GM10248 (cell line): ENCODE measurements at places on chromosomes 1 and 21.

- DNase-seq = no peak
These were observed 10.6 kb upstream of the PTTG1IP start for GRCh38 chr21:44884097-44884496.

DNA sequence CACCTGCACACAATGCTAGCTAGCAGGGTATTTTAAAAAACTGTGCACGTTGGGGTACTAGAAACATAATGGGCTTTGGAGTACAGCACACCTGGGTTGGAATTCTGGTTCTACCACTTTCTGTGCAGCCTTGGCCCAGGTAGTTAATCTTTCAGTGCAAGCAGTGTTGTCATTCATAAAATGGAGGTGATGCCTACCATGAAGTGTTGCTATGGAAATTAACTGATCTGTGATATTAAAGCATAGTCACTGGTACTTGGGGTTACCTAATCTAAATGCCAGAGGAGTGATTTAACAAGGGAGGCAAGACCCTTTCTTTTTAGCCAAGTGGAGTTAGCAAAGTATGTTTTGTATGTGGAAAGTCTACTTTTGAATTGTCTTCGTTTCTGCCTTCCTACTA, 18.0 kb downstream of the ATP1B1 start:
- no peak for DNase-seq

- DNase-seq = no peak
These were observed 173.0 kb upstream of the LYPLAL1 start for GRCh38 chr1:219000631-219001030.

DNA sequence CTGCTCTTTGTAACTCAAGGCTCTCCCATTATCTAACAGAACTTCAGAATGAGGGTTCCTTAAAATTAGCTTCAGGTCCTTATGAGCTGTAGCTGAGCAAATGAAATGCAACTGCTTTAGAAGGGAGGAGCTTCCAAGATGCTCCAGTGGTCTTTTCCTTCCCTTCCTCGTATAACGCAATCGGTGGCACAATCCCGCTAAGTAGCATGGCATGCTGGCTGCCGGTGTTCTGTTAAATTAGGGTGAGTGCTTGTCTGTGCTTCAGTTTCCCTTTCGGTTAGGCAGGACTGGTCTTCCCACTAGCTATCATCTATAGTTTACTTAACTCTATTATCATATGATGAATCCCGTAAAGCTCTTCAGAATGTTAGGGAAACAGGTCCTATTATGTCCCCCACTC, 917 bp downstream of the KIAA0040 start:
- peak; percentile 48 for DNase-seq

DNA sequence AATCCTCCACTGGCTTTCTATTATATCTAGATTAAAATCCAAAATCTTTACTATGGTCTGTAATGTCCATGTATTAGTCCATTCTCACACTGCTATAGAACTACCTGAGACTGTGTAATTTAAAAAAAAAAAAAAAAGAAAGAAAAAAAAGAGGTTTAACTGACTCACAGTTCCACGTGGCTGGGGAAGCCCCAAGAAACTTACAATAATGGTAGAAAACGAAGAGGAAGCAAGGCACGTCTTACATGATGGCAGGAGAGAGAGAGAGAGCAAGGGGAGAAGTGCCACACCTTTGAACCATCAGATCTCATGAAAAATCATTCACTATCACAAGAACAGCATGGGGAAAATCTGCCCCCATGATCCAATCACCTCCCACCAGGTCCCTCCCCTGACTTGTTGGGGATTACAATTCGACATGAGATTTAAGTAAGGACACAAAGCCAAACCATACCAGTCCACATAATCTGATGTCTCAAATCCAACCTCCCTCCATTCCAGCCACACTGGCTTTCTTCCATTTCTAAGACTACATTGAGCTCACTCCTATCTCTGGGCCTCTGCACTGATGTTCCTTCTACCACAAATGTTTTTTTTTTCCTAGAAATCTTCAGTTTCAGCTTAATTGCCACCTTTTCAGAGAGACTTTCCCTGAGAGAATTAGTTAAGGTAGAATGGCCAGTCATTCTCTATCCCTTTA, 92.4 kb downstream of the EIF4G3 start:
- no peak for DNase-seq

GRCh38 chr1:55352811-55353180, 137.6 kb upstream of the USP24 start:
- no peak for DNase-seq

DNA sequence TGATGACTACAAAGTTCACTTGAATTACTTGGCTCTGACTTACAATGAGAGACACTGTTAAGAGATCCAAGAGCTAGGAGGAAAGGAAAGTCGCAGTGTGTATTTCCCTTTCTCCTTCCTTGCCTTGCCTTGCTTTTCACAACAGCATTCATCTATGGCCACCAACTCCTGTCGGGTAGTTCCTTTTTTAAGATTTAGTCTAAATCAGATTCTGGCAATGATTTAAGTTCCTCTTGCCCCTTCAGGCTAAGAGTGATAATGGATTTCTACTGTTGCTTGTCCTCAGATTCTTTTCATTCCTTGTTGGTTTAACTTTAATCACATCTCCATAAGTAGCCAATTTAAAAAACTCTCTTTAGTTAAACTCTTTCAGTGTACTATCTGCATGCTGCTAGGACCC, 91.9 kb downstream of the GTF2B start:
- no peak for DNase-seq

- no peak for DNase-seq
These were observed 1.0 kb downstream of the TMEM200B start for GRCh38 chr1:29122682-29123052.

DNA sequence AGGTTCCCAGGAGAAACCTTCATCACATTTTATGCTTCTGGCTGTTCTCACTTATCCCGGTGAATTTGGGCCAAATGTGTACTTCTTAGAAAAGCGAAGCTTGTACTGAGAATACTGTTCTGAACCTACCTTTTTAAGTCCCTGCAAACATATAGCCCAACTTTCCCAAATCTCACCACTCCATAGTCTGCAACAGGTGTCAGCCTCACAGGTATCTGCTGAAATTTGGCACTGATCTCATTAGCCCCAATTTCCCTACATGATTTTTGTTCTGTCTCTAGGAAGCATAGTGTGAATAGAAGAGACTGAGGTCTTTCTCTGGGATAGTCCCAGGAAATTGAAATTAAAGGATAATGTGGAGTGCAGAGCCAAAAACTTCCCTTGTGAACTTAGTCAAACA, 11.5 kb downstream of the RIT1 start:
- no peak for DNase-seq

DNA sequence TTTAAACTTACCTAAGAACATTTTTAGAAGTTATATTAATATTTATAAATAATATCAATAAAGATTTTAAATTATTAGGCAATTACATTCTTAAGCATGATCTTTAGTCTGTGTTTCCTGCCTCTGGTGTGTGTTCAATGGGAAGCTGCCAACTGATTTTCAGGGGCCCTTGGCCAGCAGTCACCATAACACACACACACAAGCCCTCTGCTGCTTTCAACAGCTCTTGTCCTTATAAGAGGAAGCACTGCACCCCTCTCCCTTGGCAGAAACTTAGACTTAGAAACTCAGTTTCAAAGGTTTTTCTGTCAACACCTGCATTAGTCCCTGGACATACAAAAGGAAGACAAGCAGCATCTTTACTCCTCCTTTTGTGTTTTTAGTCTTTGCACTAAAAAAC, 81.4 kb downstream of the VAV3 start:
- no peak for DNase-seq

DNA sequence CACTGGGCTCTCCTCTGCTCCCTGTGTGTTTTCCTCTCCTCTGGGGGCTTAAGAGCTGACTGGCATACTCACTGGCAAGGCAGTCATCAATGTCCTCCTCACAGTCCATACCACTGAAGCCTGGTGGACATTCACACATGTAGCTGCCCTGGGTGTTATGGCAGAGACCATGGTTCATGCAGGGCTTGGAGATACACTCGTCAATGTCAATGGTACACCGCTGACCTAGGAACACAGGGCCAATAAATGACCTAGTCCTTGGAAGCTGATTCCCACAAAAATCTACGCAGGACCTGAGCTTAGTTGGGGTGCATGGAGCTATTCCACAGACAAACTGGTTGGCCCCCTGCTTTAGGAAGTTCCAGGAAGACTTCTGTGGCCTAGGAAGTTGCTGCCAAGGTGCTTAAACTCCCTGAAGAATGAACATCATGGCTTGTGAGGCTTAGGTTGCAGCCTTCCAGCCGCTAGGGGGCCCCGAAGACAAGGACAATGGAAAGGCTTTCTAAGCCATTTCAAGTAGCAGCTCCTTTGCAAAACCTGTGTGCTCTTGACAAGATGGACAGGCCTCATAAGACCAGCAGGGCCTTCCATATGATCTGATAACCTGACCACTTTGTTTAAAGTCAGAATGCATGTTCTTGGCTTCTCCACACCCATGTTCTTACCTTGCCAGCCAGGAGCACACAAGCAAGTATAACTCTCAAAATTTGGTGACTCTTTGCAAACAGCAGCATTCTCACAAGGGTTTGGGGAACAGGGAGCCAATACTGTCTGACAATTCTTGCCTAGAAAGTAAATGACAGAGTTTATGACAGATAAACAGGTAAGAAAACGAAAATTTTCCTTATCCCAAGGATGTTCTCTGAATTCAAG, 52.3 kb upstream of the ADAM30 start:
- peak; percentile 58 for DNase-seq

- no peak for DNase-seq
These were observed 6.0 kb downstream of the MIER1 start for GRCh38 chr1:66930823-66931174.
